ENCODE measurements at places on chromosomes 16 and 17.
A peak's percentile ranks its signal among the peaks of the same experiment; 100 is the strongest.

DNA sequence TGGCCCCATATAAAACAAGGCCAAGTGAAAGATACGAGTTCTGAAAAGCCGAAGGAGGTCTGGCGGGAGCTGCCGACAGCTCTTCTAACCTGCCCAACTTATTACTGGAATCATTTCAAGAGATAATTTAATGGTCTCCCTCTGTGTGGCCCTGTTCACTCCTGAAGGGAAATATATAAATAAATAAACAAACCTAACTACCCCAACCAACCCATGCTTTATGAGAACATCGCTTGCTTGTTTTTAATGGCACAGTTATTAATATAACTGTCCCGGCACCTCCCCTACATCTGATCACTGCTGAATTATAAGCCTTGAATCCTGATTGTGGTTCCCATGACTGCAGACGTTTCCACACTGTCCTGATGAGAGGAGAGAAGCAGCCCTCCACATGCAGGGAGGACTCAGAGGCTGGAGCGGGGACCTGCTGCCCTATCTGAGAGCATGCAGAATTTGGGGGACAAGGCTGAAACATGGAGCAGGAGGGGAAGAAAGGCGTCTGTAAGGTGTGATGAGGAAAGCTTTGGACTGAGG lies 22.2 kb downstream of the CDK5RAP3 start:
- DNase-seq, result no peak

DNA sequence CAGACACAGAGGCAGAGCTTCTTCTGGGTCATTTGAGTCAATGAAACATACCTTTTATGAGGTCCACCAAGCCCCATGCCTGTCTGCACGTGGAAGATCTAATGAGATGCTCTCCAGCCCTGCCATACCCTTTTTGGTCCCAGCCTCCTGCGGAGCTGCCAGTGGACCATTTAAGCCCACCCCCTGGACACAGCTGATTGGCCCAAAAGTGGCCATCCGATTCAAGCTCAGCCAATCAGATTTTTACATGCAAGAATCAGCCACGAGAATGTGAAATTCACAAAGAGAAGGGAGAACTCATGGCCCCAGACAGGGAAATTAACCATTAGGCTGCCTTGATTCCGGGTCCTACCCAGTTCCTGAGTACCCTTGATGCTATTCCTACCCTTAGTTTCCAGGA lies 231.0 kb upstream of the EEF2KMT start:
- no peak for DNase-seq

DNA sequence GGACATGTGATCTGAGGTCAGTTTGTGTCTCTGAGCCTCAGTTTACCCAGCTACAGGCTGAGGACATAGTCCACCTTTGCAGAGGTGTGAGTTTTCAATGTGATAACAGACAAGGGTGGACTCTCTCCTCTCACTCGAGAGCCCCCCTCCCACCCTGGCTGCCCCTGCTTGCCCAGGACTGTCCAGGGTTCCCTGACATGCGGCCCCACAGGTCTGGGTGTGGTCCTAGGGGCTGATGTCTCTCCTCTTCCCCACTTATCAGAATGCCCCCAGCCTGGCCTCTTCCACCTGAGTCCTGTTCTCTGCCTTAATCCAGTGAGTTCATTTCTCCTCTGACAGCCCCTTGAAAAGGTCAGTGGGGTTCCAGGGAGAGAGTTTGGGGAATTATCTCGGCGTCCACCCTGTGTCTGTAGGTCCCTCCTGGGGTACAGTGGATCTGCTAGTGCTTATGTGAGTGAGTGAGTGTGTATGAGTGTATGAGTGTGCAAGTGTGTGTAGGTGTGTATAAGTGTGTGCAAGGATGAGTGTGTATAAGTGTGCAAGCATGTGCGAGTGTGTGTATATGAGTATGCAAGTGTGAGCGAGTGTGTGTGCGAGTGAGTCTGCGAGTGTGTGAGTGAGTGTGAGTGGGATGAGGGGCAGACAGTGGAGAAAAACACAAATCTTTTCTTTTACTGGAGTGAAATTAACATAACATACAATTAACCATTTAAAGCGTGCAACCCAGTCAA lies 175.0 kb downstream of the IRF8 start:
- no peak for DNase-seq

- peak; percentile 55 for DNase-seq
Measured at GRCh38 chr17:45218895-45219661, 2.6 kb upstream of the FMNL1 start.

DNA sequence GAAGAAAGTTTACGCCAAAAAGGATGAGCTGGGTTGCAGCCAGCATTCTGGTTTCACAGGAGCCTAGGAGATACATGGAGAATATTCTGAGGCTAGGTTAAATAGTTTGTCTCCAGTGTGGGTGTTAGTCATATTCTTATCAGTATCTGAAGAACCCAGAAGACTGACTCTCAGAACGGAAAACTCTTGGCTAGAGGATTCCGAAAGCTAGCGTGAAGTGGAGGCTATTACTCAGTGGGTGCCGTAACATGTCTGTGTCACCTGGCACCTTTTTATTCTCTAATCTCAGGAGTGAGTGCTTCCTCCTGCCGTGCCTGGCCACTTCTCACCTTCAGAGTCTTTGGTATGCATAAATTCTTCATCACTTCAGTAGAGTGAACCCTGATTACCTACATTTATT lies 199.5 kb downstream of the WWOX start:
- DNase-seq, result no peak

GRCh38 chr16:4339909-4340308 lies 11.2 kb downstream of the PAM16 start:
- DNase-seq, result no peak

GRCh38 chr16:5451641-5452040 lies 354.0 kb upstream of the EEF2KMT start:
- DNase-seq, result no peak

DNA sequence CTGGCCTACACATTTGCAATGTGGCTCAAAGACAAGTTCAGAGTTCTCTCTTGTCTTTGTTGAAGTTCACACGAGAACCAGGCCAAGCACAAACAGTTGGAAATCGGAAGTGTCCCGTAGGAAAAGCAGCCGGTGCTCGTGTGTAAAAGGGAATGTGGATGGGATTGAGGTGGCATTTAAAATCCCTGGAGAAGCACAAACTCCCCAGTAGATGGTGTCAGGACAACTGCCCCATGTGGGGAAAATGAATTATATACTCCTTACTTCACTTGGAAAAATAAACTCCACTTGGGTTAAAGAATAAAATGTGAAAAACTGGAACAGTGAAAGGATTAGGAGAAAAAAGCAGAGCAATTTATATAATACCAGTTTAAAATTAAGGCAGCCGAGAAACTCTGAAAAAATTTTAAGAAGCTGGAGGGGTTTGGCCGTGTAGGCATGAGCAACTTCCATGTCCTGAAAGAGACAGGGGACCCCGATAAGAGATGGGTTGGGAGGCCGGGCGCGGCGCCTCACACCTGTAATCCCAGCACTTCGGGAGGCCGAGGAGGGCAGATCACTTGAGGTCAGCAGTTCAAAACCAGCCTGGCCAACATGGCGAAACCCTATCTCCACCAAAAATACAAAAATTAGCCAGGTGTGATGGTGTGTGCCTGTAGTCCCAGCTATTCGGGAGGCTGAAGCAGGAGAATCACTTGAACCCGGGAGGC lies 28.1 kb downstream of the CBFA2T3 start:
- DNase-seq, result no peak

GRCh38 chr17:43574348-43574747 lies 28.2 kb upstream of the ETV4 start:
- DNase-seq, result no peak

DNA sequence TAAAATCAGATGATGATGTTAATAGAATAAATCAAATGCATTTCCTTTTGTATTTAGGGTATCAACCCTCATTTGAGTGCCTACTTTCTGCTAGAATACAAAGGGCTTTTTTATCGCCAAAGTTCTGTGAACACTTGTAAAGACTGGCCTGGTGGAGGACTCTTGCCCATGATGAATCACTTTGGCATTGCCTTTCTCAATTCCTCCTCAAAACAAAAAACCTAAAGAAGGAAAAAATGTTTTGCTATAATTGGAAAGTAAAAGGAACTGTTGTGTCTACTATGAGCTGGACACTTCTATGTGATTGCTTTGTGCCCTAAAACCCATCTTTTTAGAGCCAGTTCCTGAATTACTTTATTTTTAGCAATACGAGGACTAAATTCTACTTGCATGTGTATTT lies 13.0 kb upstream of the DHRS11 start:
- no peak for DNase-seq

DNA sequence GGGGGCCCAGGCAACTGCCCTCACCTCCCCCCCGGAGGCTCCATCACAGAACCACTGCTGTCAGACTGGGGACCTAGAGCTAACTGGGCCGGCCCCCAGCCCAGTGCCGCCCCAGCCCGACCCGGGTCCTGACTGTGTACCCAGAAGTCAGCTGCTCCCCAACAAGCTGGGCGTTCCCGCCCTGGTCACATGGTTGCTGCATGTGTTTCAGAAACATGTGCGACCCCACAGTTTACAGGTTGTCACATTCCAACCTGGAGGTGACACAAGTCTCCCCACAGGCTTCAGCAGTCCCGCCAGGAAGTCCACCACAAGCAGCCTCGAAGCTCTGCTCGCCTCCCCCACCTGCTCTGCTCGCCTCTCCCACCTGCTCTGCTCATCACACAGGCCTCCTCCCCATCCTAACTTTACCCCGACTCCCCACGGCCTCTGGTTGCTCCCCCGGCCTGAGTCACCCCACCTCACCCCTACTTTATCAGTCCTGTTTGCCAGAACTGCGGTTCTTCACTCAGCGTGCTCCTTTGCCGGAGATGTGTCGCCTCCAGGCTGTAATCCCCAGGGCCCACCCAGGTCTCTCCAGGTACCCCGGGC lies 968 bp downstream of the MRPL28 start:
- DNase-seq, result no peak

GRCh38 chr17:39246274-39246673 lies 20.5 kb upstream of the STAC2 start:
- no peak for DNase-seq

- no peak for DNase-seq
Measured at GRCh38 chr16:84643180-84643583, 5.1 kb upstream of the KLHL36 start.

- DNase-seq, result no peak
Measured at GRCh38 chr16:84068783-84069462, 26.3 kb upstream of the SLC38A8 start.

DNA sequence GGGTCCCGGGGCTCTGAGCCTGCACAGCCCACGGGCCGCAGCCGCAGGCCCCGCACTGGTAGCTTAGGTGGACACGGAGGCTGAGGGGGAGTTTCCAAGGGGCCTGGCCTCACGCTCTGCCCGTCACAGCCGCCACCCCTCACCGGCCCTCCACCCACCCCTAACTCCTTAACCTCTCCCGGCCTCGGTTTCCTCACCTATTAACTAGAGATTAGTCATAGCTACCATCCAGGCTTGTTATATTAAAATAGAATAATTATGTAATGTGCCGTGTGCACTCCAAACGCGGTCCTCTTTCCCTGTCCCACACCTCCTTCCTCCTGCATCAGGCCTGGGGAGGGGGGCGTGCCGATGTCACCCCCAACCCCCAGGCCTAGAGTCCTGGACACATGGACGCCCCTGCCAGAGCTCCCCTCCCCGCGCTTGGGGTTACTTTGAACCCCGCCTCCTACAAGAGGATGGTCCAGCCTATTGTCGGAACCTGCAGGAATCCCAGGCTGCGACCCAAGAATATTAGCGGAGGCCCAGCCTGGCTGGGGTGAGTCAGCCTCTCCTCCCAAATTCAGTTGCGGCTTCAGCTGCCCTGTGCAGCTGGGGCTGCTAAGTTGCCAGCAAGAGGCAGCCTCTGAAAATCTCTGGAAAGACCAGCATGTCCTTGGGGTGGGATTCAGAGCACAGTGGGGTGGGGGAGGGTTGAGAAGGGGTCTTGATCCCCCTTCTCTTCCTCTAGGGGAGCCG lies 17.3 kb downstream of the SOCS3 start:
- DNase-seq, result no peak

DNA sequence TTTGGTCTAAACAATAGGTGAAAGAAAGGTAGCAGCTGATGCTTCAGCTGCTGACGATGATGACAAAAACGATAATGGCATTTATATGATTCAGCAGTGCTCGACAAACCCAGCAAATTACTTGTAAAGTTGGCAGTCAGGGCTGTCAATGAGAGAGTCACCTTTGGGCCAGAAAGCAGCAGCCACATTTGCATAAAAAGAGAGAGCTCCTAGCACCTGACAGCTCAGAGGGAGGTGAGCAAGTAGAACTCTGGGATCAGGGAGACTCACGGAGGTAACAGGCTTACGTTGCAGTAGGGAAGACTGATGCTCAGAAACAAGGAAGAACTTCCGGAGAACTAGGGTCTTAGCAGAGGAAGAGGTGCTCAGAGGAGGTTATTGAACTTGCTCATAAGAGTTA lies 291.9 kb upstream of the ZFHX3 start:
- DNase-seq, result no peak

GRCh38 chr16:86970279-86970678 lies 346.9 kb downstream of the C16orf95 start:
- no peak for DNase-seq

DNA sequence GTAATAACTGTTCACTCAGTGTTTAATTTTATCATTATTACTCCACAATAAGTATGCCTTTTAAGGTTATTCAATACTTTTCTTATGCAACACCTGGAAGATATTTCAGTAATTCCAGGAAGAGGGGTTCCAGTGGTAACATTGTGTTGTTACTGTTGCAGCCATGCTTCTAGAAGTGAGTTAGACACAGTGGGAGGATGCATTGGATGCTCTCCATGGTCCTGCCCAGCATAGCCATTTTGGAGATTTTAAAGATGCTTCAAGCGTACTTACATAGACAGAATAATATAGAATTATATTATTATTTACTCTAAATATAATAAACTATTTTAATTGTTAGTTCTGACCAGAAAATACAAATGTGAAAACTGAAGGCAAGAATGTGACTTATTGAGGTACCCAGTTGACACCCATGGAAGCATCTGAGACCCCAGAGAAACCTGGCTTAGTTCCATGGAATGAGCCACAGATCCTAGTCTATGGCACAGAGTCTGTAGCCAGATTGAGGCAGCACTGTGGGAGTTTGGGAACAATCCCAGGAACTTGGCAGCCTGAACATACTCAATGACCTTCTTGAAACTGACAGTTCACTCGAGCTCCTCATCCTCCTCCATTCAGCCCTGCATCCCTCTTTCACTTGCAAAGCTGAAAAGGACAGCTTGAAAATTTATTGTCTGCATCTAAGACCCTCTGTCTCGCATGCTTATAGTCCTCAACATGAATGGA lies 190.1 kb upstream of the HS3ST4 start:
- DNase-seq, result no peak

- no peak for DNase-seq
Measured at GRCh38 chr17:77510133-77510796, 369.5 kb downstream of the SEC14L1 start.

- DNase-seq, result no peak
Measured at GRCh38 chr17:72471296-72471695, 350.5 kb downstream of the SOX9 start.

GRCh38 chr16:86777381-86777946 lies 199.1 kb downstream of the FOXL1 start:
- no peak for DNase-seq

DNA sequence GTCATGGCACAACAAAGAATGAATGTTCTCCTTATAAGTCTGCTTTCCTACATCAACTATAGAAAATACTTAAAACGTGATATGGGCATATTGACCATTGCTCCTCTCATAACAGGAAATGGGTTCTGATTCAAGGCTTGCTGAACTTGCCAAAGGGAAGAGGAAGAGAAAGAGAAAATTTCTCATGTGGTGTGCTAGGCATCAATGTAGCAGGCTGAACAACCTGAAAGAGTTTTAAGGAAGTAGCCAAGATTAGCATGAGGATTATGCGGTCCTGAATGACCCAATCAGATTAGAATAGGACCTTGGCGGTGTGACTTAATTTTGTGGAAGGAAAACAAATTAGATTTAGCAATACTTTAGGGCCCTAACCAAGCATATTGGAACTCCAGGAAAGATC lies 617.7 kb upstream of the CDH11 start:
- DNase-seq, result no peak
